ENCODE measurements at places on chromosomes 12 and 14.
A peak's percentile ranks its signal among the peaks of the same experiment; 100 is the strongest.

DNA sequence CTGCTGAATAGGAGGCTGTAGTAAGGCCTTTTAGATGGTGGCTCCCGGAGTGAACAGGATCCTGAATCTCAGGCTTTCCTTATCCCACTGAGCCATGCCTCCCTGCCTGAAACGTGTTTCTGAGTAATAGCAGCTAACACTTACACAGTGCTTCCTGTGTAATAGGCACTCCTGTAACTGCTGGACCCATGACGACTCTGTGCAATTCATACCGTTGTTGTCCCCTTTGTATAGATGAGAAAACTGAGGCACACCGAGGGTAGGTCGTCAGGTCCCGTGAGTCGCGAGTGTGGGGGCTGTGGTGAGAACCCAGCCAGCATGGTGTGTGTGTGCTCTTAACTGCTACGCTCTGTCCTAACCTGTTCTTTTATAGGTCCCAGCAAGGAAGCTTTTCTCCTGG lies 193.6 kb downstream of the CACNA1C start:
- no peak for DNase-seq

- no peak for DNase-seq
These were observed 27.6 kb downstream of the KITLG start for GRCh38 chr12:88552610-88553079.

- DNase-seq: peak; percentile 69
These were observed at the start of gene DLST for GRCh38 chr14:74881431-74882102. Gene DLST, plus strand, starts transcription at chr14:74881916. Its CDS starts 38 bp downstream, at chr14:74881954.

- no peak for DNase-seq
These were observed 910 bp upstream of the NOPCHAP1 start for GRCh38 chr12:104985206-104985605.

DNA sequence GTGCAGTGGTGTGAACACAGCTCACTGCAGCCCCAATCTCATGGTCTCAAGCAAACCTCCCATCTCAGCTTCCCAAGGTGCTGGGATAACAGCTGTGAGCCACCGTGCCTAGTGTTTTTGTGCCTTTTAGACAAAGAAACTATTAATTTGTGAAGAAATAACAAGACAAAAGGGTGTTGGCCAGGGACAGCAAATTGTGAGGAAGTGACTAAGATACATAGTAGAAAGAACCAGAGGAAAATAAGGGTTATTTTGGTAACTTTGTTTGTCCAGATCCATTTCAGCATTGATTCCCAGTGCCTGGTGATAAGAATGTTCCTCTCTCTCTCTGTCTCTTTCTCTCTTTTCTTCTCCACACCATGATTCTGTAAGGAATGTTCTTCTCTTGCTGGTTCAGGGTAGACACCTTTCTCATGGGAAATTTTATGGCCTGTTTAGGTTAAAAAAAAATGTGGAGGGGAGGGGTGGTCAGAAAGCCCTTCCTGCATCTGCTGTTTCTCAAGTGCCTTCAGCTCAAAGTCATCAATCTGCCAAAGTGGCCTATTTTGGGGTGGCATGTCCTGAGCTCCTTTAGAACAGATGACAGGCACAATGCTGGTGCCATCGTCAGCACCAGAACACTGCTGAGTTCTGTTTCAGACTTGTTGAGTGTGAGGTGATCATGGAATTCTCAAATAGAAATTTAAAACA lies 184.4 kb upstream of the EEA1 start:
- DNase-seq: no peak

- DNase-seq: no peak
These were observed 52.9 kb upstream of the BCL2L14 start for GRCh38 chr12:12017798-12018197.

GRCh38 chr14:85439696-85440328 lies 90.1 kb upstream of the FLRT2 start:
- DNase-seq: no peak

DNA sequence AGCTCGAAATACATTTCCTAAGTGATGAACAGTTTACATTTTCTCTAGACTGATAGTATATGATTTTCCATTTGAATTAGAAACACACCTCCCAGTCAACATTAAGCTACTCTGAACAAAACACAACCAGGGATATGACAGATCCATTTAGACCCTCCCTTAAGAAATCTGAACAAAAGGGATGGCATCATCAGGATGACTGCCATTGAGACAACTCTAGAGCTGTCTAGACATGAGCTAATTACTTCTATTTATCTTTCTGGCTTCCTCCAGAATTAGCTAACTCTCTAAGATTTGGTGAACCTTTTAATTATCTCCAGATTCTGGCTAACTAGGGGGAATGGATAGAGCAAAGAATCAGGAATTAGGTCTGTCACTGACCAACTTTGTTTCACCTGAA lies 92.9 kb upstream of the IGF1 start:
- no peak for DNase-seq

DNA sequence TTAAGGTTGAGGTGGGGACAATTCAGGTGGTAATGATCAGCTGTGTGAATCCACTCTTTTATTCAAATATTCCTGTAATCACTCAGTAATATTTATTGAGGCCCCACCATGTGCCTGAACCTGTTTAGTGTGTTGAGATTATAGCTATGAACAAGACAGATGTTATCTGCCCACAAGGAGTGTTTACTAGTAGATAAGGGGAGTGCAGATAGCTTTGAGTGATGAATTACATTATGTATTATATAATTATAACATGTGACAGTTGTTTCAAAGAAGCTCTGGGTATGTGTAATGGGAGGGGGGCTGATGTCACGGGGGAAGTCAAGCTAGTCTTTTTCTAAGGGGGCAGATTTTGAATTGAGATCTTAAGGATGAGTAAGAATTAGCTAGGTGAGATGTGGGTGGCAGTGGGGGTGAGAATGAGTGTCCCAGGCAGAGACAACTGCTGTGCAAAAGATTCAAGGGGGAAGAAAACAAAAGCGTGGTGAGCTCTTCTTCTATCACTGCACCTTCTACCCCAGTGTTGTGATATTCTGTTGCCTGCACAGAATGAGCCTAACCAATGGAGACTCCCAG lies 21.3 kb upstream of the SRRM4 start:
- DNase-seq: no peak

GRCh38 chr12:59317598-59317997 lies 278.2 kb upstream of the SLC16A7 start:
- DNase-seq: no peak

DNA sequence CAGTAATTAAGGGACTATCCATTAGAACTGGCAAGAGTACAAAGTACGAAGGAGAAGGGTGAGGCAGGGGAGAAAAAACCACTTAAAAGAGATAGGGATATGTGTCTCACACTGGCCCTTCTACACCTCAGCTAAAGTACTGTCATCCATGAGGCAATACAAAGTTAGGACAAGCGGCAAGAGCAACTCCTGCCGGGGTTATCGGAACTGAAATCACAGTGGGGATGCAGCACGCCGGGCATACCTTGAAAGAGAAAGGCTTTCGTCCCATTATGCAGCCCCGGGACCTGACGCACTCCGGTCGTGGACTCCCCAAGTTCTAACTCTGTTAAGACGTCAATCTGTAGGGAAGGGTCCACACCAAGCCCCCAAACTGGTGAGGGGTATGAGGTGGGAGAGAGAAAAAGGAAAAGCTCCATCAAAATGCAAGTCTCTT lies 1.1 kb downstream of the NELL2 start:
- DNase-seq: peak; percentile 10

GRCh38 chr12:19659501-19659900 lies 220.2 kb downstream of the AEBP2 start:
- DNase-seq: no peak

GRCh38 chr12:117111386-117111785 lies 12.2 kb upstream of the TESC start:
- DNase-seq: no peak

GRCh38 chr12:115973066-115973465 lies 304.4 kb downstream of the MED13L start:
- DNase-seq: no peak

GRCh38 chr12:123223241-123223668 lies 9.7 kb downstream of the MPHOSPH9 start:
- DNase-seq: no peak

DNA sequence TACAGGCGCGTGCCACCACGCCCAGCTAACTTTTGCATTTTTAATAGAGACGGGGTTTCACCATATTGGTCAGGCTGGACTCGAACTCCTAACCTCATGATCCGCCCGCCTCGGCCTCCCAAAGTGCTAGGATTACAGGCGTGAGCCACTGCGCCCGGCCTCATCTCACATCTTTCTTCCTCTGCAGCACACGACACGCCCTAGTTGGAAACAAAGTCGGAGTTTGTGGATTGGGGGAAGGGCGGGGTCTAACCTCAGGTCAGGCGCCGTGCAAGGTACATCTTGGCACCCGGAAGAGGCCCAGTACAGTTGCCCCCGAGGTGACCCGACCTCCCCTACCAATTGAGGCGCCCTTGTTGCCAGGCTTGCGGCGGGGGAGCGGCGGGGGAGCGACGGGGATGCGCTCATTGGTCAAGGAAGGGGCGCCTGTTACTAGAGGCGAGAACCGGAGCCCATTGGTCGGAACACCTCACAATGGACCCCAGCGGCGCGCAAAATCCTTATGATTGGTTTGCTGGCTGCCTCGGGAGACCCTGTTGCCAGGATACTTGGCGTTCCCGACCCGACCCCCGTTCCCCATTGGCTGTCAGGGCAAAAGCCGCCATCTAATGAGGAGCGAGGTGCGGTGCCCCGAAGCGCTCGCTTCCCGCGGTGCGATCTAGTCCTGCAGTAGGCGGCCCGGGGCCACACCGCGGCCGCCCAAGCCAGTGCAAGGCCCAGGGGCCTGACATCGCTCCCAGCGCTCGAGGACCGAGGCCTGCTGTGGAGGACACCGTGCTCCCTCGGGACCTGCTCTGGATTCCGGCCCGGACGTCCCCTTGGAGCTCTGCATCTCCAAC lies at the start of gene REC8:
Gene REC8 (plus strand): TSS at position 659 of the 839 bp plus-strand sequence. CDS start 473 bp downstream, outside the sequence.
- peak; percentile 98 for DNase-seq

DNA sequence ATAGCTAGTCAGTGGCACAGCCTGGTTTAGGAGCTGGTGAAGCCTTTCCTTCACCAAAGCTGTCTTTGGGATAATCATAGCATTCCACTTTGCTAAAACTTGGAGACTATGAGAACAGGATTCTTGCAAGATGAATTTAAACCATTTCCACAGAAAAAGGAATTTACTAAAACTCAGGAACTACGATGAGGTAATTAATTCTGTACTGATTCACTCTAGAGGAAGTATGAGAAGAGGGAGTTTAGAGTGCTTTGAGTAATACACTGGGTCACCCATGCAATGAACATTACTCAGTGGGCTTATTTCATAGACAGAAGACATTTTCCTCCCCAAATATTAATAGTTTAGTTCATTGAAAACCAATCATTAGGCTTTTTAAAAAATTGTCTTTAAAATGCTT lies 73.0 kb downstream of the RMST start:
- no peak for DNase-seq

DNA sequence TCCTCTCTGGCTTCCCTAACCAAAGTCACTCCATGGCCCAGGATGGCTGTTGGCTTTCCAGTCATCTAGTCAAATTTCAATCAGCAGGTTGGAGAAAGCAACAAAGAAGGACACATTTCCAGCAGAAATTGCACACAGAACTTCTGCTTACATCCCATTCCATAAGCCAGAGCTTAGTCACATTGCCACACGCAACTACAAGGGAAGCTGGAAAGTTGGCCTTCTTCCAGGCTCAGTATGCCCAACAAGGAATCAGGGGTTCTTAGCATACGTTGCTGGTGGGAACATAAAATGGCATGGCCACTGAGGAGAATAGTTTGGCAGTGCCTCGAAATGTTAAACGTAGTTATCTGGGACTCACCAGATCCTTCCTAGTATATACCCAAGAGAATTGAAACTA lies 9.3 kb upstream of the APPL2 start:
- no peak for DNase-seq

- DNase-seq: no peak
These were observed 12.0 kb downstream of the SLC15A4 start for GRCh38 chr12:128811806-128812205.

- no peak for DNase-seq
These were observed 34.0 kb downstream of the CHGA start for GRCh38 chr14:92956961-92957360.

DNA sequence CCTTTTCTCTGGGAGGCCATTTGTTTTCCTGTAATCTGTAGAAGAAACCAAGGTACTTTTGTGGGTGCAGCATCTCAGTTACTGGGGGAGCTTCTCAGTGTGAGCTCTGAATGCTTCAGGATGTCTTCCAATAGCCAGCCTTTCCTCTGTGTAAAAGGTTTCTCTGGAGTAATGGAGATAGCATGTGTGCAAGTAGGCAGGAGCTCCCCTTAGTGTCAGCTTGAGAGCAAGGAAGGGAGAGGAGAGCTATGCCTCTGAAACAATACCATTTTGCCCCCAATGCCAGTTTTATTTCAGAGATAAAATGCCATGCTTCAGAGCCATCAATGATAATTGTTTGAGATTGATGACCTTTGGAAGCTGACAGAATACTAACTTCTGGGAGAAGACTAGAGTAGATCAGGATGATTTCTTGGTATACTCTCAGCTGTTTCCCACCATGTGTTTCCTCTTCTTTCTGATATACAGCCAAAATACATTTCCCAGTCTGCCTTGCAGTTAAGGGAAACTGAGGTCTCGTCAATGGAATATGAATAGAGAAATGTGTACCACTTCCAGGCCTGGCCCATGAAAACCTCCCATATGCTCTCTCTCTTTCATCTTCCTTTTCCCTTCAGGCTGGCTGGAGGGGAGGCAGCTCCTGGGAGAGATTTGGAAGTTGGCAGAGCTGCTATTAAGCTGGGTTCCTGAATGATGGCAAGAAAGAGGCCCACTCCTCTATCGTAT lies 125.7 kb downstream of the CRADD start:
- DNase-seq: no peak

DNA sequence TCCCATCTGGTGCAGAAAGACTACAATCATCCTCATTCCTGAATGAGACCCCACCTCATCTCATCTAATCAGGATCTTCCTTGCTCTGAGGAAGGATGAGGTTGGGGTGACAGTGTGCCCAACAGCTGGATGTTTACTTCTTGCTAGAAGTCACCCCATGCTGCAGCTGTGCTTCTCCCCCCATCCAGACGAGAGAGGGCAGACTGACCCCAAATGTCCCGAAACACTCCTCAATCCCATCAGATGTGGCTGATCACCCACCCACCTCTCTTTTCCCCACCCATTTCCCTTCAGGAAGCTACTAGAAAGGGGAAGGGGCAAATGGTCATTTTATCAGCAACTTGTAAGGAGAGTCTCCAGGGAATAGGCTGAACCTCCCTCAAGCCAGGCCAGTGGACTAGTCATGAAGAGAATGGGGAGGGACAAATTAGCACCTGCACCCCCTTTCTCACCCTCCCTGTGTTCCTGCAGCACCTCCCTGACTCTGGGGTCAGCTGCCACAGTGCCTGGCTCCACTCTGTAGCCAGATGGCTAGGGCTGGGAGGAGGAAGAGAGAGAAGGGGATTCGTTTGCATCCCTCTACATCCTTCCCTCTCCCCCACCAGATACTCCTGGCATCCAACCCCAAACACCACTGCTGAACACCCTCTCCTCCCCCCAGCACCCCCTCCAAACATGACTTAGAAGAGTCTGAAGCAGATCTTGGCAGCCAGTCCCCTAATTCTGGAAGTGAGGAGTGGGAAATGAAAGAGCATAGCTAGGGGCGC lies 2.8 kb upstream of the BAZ2A start:
- no peak for DNase-seq

GRCh38 chr12:130286741-130287440 lies 50.8 kb upstream of the PIWIL1 start:
- DNase-seq: no peak
